A172 (cell line): ENCODE measurements at places on chromosomes 13 and 19. TPM values are rescaled to one million over a fixed set of nuclear protein-coding genes. Genes with fewer than 3 reads are reported as not detected.

JUND gene
- total RNA-seq: 91.3 and 129 TPM in 2 replicates

C19orf73 gene
- total RNA-seq: not detected in 2 replicates

ZNF610 gene
- total RNA-seq: 1.3 and 1.4 TPM in 2 replicates

ZNF681 gene
- total RNA-seq: 0.19 and 1.7 TPM in 2 replicates

PCDH17 gene
- total RNA-seq: 0.07 and 0.17 TPM in 2 replicates

GRCh38 chr19:33403973-33404304 lies 30.4 kb downstream of the CEBPG start:
- DNase-seq: no peak
